Fibroblast of skin of back (primary cell): ENCODE measurements at places on chromosomes 5 and 9.

GRCh38 chr5:155772009-155772662 lies 554.8 kb upstream of the SGCD start:
- DNase-seq: no peak

GRCh38 chr5:76104027-76104426 lies 20.8 kb downstream of the SV2C start:
- DNase-seq: peak; percentile 42

DNA sequence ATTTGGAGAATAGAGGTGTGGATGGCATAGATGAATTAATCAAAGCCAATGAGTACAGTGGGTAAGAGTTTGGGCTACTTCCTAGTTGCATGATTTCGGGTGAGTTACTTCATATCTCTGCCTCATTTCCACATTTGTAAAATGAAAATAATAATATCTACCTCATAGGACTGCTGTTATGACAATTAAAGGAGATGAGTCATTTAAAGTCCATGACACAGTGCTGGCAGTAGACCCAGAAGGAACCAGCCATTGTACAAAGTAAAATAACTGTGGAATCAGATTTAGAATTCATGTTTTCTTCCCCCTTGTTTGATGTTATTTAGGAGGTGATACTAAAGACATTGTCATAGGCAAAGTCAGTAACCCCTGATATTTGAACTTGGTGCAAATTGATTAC lies 139.5 kb upstream of the SLC27A6 start:
- peak; percentile 54 for DNase-seq

DNA sequence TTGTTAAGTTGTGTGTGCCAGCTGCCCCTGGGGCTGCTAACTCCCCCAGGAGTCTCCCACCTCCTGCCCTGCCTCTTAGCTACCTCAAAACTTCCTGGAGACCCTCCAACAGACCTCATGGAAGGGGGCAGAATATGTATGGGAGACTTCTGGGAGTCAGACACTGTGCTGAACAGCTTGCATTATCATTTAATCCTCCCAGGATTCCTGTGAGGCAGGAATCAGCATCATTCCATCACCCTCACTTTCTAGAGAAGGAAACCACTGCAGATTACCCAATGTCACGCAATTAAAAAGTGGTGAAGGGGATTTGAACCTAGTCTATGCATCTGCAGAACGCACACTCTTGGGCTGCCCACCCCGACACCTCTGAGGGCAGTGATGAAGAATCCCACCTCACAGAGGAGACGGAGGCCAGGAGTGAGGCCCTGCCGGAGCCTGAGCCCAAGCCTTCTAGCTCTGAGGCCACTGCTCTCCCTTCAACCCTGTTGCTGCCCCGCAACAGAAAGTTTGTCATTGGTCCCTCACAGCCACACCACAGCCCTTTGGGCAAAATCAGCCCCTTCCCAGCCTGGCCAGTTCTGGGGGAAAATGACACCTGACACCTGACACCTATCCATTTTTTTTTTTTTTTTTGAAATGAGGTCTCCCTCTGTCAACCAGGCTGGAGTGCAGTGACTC lies 30.3 kb upstream of the IL17B start:
- DNase-seq: peak; percentile 27
